ENCODE measurements at places on chromosomes 16 and 17.

GRCh38 chr16:73023752-73024570, 24.0 kb downstream of the ZFHX3 start:
- no peak for DNase-seq

- peak; percentile 59 for DNase-seq
These were observed 24.2 kb downstream of the XPO6 start for GRCh38 chr16:28187595-28188004.

GRCh38 chr17:64608571-64608981, 53.5 kb downstream of the SMURF2 start:
- no peak for DNase-seq

GRCh38 chr16:88793251-88793954, 8.4 kb upstream of the PIEZO1 start:
- no peak for DNase-seq

GRCh38 chr17:61468263-61468907, 16.2 kb downstream of the TBX4 start:
- no peak for DNase-seq

- no peak for DNase-seq
These were observed 67.2 kb upstream of the WSB1 start for GRCh38 chr17:27226611-27227230.
